ENCODE measurements at places on chromosomes 7 and 10.

DNA sequence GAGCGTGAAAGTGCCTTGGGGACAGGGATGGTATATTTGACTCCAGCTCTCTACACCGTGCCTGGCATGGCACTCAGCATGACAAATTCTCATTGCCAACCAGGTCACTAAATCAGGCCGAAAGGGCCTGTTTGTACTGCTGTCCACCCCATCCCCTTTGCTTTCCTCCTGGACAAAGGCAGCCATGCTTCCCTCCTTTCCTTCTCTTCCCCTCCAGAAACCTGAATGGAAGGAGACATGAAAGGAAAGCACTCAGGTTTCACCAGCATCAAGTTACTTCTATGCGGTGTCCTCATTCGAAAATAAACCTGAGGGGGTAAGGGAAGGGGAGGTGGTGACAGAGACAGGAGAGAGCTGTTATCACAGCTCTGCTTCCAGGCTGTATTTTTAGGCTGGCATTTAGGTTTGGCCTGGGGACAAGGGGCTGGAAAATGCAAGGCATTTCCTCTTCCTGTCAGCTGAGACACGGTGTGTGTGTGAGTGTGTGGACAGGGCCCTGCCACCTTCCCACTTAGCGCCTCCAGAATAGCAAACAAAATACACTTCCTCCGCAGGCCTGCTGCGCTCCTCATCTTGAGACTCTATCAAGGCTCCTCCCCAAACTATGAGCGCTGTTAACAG, 79.9 kb upstream of the COL13A1 start:
- no peak for DNase-seq

DNA sequence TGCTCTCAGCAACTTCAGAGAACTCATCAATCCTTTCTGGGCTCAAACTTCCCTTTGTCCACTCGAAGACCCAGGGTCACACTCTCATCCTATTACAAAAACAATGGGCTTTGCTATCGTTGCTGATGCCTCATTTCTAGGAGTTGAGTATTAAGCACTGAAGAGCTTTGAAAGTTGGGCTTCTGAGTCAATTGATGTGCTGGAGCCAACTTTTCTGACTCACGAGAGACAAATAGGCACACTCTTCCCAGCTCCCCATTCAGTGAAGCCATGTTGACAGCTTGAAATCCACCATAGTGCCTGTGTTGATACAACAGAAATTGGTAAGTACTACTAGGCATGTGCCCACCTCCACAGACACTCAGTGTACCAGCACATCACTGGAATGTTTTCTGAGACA, 97.5 kb upstream of the PRSS58 start:
- no peak for DNase-seq

DNA sequence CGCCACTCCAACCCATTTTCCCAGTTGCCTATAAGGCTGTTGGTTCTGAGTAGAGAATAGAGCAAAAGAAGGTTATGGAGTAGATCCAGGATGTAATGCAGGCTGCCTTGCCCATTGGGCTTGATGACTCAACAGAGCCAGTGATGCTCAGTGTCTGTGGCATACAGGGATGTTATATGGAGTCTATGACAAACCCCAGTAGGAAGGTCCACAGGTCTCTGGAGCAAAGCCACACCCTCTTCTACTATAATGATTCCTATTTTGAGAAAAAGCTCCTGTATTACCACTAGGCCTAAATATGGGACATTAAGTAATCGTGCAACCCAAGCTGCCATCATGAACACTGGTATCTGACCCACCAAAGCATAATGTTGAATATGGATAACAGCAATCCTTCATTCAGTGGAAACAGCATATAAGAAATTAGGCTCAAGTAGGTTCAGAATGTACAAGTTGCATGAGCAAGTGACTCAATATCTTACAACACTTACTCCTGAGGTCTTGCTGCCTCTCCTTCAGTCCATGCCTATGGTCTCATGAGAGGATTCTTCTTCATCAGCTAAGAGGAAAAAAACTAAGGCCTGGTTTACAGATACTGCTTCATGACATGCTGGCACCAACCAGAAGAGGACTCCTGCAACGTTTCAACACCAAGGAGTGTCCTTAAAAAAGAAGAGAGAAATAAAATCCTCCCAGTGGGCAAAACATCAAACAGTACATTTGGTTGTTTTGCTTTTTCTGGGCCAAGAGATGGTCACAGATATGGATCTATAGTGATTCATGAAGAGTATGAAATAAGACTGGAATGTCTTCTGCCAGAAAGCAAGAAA, 14.8 kb upstream of the FHIP2A start:
- no peak for DNase-seq

DNA sequence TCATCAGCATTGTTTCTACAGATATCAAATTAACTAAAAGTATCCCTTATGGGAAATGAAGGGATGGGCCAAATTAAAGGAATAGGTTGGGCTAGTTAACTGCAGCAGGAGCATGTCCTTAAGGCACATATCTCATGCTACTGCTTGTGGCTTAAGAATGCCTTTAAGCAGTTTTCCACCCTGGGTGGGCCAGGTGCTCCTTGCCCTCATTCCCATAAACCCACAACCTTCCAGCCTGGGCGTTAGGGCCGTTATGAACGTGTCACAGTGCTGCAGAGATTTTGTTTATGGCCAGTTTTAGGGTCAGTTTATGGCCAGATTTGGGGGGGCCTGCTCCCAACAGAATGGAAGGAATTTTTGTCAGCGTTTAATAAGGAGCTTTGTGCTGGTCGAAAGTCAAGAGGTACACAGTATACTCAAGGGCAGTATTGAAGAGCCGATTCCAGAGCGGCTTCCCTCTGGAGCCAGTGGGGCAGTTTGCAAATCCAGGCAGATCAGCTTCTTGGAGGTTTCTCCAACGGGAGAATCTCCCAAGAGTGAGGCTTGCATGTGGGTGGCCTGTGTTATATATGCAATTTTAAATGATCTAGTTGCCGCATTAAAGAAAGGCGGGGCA, 7.7 kb downstream of the PFKP start:
- DNase-seq = no peak

GRCh38 chr10:125911990-125912389, 15.6 kb downstream of the FANK1 start:
- no peak for DNase-seq

DNA sequence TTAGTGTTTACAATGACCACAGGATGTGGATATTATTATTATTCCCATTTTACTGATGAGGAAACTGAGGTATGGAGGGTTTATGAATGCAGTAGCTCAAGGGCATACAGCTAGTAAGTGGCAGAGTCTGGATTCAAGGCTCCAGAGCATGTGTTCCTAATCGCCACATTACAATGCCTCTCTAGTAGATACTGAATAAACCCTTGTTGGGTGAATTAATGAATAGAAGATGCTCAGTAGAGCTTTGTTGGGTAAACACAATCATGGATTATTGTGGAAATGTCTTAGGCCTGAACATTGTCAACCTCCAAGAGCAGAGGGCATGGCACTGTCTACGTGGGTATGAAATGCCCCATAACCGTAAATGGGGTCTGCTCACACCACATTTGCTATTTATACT, 545.3 kb downstream of the LRMDA start:
- no peak for DNase-seq

- DNase-seq = no peak
These were observed 130.6 kb downstream of the EBF3 start for GRCh38 chr10:129833468-129833950.

GRCh38 chr10:72253578-72253977, 20.1 kb upstream of the DDIT4 start:
- DNase-seq = no peak

GRCh38 chr7:30201921-30202320, 67.1 kb downstream of the MTURN start:
- no peak for DNase-seq

GRCh38 chr7:20343941-20344340, 13.2 kb downstream of the ITGB8 start:
- no peak for DNase-seq

DNA sequence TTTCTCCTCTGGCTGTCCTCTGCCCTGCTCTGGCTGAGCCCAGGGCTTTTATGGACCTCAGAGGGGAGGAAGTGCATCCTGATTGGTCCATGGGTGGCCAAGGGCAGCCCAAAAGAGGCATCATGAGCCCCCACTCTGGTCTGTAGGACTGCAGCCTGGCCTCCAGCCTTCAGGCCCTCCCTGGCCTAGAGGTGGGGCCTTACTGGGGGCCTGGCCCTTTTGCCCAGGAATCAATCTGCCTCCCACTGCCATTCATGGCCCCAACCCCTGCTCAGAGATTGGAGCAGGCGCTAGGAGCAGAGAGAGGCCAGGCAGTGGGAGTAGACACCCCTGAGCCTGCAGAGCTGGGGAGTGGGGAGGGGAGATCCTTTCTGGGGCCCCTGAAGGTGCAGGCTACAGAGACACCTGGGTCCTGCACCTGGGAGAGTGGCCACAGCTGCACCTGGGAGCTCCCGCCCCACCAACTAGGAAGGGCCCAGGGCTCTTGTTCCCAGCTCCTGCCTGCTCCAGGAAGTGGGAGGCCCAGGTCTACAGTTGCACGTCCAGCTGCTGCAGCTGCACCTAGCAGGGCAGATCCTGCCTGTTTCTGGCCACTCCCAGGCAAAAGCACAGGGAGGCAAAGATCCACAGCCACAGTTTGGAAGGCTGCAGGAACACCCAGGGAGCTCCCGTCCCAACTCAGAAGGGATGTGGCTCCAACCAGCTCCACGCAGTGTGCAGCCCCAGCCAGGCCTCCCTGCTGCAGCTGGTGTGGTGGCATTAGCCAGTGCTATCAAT, 6.4 kb upstream of the DYNC2I1 start:
- no peak for DNase-seq

GRCh38 chr10:27088119-27089044, 11.9 kb downstream of the ANKRD26 start:
- DNase-seq = no peak
